ENCODE measurements at places on chromosomes 1 and 21.

DNA sequence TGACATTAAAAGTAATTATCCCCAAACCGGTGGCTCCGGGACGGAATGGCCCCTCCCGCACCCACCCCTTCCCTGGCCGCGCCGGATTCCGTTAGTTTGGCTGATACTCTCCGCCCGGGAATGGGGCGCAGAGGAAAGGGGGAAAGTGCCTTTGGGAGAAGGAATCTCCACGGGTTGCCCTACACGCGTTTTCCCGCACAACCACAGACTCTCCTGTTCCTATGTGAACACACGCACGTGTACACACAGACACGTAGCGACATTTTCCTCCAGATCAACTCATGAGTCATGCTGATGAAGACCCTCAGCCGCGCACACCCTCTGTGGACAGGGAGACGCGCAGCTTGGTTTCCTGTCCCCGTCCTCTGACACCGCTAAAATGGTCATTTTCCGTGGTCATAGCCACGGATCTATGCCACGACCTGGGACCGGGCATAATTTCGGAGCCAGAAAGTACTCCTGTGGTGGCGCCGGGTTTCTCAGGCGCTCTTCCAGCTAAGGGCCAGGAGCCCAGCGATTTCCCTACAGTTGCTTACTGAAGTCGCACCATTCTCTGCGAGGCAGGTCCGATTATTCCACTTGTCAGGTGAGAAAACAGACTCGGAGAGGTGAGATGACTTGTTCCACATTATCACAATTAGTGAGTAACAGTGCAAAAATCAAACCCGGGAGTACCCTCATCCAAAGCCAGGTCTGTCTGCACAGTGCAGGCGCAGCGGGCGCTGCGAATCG lies 4.0 kb upstream of the DMRTA2 start:
- no peak for DNase-seq

DNA sequence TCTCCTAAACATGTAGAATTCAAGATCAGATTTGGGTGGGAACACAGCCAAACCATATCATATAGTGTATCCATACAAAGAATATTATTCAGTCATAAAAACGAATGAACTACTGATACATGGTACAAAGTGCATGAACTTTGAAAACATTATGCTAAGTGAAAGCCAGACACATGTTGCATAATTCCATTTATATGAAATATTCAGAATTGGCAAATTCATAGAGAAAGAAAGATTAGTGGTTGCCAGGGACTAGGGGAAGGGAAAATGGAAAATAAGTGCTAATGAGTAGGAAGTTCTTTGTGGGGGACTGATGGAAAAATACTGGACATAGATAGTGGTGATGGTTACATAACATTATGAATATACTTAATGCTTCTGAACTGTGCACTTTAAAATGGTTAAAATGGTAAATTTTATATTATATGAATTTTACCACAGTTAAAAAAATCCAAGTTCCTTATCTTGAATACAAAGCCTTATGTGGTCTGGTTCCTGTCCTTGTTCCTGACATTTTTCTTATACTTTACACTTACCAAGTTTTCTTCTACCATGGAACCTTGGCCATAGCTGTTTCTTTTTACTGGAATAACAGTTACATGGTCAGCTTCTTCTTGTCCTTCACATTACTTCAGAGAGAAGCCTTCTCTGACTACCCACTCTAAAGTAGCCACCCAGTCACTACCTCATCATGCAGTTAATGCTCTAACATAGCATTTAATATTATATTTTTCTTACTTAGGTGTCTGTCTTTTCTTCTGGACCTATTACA lies 64.0 kb downstream of the CCDC18 start:
- DNase-seq = no peak

GRCh38 chr1:78184460-78185072 lies 138.8 kb downstream of the GIPC2 start:
- no peak for DNase-seq

DNA sequence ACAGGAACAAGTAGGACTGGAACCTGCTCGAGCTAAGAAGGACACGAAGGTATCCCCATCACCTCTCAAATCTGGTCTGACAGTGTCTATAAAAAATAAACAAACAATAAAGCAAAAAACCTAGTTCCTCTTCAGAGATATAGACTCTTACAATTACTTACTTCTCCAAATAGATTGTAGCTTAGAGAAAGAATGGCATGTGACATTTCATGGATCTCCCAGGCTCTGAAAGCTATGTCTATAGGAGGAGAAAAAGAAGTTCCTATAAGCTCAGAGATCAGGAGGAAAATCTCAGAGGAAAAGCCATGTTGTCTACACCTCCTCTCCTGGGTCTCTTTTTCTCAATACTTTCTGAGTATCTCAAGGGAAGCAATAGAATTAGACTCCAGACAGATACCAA lies 12.3 kb upstream of the OR10J5 start:
- DNase-seq = no peak

GRCh38 chr1:178037510-178038253 lies 56.2 kb upstream of the RASAL2 start:
- DNase-seq = no peak

DNA sequence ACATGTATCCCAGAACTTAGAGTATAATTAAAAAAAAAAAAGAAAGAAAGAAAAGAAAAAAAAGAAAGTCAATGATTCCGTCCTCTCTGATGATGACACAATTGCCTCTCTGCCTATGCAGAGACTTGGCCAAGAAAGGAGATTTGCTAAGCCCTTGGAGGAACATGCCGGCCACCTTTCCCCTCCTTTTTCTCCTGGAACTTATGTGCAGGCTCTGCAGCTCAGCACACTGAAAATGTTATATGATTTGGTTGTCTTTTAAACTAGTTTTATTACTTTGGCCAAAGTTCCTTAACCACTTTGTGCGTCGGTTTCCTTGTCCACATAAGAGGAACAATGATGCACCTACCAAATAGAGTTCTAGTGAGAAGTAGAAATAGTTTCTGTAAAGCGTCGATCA lies 111.4 kb upstream of the ZNF644 start:
- no peak for DNase-seq

- DNase-seq = no peak
Measured at GRCh38 chr1:153001382-153001781, at the start of gene SPRR3. TSS of gene SPRR3 (plus strand) at chr1:153001749. CDS start at chr1:153003021, 1,272 bp downstream.

DNA sequence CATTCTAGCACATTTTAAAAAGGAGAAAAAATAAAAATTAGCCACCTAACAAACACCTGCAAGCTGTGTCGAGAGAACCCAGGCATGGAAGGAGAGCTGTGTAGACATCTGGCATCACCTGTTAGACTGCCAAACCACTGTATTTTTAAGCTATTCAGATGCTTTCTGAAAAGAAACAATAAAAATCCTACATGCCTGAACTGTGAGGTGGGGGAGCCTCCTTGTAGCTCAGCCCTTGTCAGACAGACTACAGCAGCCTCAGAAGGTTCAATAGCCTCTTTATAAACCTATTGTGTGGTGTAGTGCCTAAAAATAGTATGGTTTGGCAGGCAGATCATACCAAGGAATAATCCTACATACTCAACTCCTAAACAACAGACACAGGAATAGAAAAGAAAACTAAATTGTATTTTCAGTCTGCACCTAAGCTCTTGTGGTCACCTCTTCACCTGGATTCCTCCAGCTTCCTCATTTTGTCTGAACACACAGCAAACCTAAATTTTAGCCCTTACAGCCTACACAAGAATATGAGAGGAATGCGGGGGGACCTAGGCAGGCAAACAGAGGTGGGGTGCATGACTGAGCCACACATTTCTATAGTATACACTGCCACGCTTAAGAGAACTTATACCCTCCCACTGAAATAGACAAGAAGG lies 67.0 kb downstream of the SIPA1L2 start:
- DNase-seq = no peak

GRCh38 chr1:63810936-63811469 lies 37.2 kb downstream of the ROR1 start:
- DNase-seq = no peak

GRCh38 chr1:226034482-226034881 lies 28.0 kb upstream of the H3-3A start:
- no peak for DNase-seq

DNA sequence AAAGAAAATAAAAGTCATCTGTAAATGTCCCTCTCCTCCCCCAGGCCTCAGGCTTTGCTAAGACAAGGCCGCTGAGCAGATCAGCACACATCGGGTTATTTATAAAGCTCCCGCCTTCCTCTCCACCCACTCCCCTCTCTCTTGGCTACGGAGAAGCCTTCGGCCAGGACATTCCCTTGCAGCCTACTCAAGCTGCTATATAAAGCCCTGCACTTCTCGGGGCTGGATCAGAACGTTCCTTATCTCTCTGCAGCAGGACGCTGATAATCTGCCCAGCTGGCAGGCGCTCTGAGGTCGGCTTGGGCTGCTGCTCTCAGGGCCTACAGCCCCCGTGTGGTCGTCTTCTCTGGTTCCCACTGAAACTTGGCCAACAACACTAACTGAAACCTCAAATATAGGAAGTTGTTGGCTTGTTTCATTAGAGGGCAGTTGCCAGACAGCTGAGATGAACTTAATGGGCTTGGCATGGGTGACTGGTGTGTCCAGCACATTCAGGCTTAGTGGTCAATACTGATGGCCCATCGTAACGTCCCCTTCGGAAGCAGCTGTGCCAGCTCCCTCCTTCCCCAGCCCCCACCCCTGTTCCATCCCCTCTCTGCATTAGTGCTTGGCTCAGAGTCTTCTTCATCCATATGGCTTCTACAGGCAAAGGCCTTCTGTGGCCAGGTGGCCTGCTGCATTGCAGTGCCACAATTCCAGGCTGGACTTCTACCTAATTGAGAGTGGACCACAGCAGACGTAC lies 64.6 kb downstream of the IER5 start:
- peak; percentile 80 for DNase-seq

DNA sequence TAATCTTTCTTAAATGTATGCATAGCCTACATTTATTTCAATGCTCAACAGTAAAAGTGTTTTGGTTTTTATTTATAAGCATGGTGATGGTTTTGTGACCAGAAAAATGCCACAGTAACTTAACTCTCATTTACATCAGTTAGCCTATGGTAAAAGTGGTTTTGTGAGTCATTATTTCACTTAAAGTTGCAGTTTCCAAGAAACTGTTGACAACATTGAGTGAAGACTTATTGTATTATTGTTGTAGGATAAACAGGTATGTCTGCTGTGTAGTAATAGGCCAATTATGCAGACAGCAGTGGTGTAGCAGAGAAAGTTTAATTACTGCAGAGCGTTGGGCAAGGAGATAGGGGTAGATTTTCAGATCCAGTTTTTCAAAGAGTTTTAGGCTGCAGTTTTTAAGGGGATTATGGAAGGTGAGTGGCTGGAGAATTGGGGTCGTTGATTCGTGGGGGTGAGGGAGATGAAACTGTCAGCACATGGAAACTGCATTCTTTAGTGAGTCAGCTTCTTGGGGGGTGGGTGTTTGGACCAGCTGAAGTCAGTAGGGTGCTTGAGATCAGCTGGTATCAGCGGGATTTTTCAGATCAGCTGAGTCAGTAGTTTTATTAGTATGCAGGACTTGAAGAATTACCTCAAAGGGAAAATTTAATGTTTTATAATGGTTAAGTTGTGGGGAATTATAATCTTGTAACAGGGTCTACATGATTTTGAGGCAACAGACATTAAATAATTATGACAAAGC lies 168.7 kb upstream of the FMN2 start:
- DNase-seq = no peak

DNA sequence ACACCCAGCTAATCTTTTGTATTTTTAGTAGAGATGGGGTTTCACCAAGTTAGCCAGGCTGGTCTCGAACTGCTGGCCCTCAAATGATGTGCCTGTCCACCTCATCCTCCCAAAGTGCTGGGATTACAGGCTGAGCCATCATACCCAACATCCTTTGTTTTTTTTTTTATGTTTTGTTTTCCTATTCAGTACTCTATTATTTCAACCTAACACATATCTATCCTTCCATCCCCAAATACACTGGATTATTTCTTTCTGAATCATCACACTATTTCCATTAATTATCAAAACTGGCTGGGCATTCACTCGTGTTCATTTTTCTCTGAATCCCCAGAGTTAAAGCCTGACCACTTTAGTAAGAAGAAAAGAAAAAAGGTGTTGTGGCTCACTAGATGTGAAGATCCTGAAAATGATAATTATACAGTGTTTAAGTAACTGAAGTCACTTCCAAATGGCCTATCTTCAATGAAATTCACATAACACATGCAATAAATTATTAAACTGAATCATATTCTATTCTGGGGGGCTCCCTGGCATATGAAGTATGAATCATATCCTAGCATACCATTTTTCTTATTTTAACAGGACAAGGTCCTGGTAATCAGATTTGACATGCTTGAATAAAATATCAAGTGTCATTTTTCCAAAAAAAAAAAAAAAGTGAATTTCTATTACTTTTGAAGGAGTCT lies 1754.2 kb downstream of the BRINP3 start:
- no peak for DNase-seq

DNA sequence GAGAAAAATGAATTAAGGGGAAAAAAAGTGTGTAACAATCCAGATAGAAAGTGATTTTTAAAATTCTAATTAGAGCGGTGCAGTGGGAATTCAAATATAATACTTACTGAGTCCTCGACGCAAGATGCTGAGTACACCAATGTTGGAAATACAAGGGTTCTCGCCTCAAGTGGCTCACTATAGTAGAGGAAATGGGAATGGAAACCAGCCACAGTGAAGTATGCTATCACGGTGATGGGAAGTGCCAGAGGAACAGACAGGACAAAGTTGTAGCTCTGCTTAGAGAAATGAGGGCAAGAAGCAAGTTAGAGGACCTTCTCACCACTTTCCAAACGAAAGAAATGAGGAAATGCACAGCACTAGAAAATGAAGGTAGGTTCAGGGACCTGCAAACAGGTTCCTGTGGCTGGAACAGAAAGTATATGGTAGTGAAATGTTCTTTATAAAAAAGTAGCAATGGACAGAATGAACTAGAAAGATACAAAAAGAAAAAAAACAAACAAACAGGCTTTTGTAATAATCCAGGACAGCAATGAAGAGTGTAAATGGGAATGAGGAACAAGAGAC lies 13.5 kb downstream of the EGLN1 start:
- no peak for DNase-seq

- DNase-seq = no peak
Measured at GRCh38 chr1:77459881-77460280, 178.1 kb downstream of the AK5 start.

DNA sequence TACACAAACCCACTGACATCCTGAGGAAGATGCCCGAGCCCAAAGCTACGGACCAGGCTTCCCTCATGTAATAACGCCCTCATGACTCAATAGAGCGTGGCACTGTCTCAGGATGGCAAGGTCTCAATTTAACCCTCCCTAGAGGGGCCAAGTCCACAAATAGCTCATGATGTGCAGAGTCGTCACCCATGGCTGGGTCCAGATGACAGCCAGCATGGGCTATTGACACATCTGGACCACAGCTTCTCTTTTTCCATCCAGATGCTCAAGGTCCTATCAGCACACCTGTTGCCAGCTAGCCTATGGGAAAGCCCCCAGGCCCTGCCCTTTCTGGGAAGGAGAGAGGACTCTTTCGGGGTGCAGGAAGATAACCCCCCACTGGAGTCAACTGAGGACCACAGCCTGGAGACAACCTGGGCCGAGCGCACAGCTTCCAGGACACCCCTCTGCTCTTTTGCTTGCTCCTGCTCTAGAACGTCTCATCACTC lies 2.8 kb downstream of the LAPTM5 start:
- no peak for DNase-seq

All from WERI-Rb-1 (cell line).